ENCODE measurements at places on chromosomes 4 and X.

GRCh38 chr4:81509191-81509590 lies 37.5 kb upstream of the RASGEF1B start:
- DNase-seq, result peak; percentile 21

- DNase-seq, result no peak
Measured at GRCh38 chr4:20318909-20319277, 67.2 kb downstream of the SLIT2 start.

GRCh38 chr4:15717657-15718416 lies 15.0 kb downstream of the BST1 start:
- DNase-seq, result no peak

- no peak for DNase-seq
Measured at GRCh38 chr4:71066737-71067716, 73.6 kb downstream of the DCK start.

GRCh38 chr4:10121568-10122208 lies 5.1 kb upstream of the WDR1 start:
- DNase-seq, result no peak

- peak; percentile 82 for DNase-seq
Measured at GRCh38 chrX:118495958-118496762, 545 bp downstream of the DOCK11 start.

GRCh38 chr4:23630110-23630509 lies 259.7 kb downstream of the PPARGC1A start:
- DNase-seq, result no peak

GRCh38 chr4:102298716-102299115 lies 46.6 kb downstream of the SLC39A8 start:
- DNase-seq, result no peak

DNA sequence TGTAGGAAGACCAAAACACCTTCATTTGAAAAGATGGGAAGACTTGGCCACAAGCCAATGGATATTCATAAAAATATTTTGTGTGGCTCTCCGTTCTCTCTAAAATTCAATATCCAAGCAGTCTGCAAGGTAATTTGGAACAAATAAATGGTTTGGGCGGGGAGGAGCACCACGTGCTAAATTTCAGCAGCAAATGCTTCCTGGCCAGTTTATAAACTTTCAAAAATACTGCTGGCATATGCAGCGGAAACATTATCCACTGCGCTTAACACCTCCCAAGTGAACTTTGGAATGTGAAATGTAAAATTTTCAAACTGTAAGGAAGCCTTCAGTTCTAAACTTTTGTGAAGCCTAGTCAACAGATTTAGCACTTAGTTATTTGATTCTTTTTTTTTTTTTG lies 191.0 kb downstream of the NSUN7 start:
- DNase-seq, result no peak

DNA sequence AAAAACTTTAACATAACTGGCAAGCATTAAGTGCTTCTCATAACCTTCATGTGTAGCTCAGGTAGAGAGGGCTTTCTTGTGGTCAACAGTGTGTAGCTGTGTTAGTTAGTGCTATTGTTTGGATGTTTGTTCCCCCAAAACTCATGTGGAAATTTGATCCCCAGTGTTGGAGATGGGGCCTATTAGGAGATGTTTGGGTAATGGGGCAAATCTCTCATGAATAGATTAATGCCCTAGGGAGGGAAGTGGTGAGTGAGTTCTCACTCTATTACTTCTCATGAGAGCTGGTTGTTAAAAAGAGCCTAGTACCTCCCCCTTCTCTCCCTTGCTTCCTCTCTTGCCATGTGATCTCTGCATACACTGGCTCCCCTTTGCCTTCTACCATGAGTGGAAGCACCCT lies 16.5 kb upstream of the SLC25A43 start:
- peak; percentile 20 for DNase-seq

DNA sequence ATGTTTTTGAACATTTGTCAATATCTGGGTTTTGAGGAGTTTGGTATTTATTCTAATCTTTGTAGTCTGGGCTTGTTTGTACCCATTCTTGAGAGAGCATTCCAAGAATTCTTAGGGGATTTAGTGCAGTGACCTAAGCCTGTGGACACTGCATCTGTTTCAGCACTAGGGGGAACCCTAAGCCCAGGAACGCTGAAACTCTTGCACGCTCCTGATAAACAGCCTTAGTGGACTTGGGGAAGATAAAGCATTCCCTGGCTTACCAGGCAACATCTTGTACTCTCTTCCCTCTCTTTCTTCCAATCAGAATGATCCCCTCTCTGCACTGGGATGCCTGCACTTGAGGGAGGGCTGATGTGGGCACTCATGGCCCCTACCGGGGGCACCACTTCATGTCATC lies 654.9 kb upstream of the HTR2C start:
- peak; percentile 45 for DNase-seq

GRCh38 chrX:52983321-52984000 lies 25.1 kb upstream of the FAM156A start:
- DNase-seq, result no peak

- DNase-seq, result no peak
Measured at GRCh38 chr4:155047755-155048154, 160.7 kb upstream of the NPY2R start.

GRCh38 chrX:133232331-133232730 lies 14.2 kb upstream of the TFDP3 start:
- DNase-seq, result no peak

GRCh38 chr4:185833055-185833598 lies 21.1 kb upstream of the SORBS2 start:
- no peak for DNase-seq

DNA sequence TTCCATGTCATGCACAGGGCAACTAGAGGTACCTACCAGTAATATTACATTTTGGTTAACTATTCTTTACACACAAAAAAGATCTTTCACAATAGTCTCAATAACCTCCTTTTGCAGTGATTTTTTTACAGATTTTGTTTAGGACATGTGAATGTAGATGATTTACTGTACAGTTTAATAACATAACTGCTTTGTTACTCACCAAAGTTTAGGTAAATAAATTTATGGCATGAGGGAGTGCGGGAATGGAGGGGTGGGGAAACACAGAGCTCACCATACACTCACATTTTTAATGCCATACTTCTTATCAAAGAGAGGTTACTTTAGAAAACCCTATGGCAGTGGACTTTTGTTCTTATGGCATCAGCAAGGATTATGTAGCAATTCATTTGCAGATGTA lies 93.1 kb upstream of the TEX13A start:
- no peak for DNase-seq

DNA sequence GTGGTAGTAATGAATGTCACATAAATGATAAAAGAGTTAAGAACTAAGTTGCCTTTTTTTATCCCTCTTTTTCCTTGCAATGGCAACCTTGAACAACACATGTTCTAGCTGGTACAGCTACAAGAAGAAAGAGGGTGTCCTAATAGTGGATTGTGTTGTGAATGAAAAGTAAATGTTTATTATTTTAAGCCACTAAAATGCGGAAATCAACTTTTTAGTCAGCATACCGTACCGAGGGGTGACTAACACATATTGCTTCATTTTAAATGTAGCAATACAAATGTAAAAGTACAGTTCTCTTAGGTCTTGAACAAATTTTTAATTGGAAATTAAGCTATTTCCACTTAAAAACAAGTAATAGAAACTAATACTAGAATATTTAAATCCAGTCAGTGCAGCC lies 17.7 kb upstream of the AP1AR start:
- peak; percentile 61 for DNase-seq
